ENCODE measurements at places on chromosomes 3 and 15.
A peak's percentile ranks its signal among the peaks of the same experiment; 100 is the strongest.

DNA sequence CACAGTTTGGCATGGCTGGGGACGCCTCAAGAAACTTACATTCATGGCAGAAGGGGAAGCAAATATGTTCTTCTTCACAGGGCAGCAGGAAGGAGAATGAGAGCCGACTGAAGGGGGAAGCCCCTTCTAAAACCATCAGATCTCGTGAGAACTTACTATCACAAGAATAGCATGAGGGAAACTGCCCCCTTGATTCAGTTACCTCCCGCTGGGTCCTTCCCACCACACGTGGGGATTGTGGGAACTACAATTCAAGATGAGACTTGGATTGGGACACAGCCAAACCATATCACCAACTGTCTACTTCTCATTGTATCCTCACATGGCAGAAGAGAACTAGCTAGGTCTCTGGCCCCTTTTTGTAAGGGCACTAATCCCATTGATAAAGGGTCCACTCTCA is 30.5 kb downstream of the CCDC32 start:
- no peaks in the 10 kb centered on the region for H3K4me1 ChIP-seq
- H3K4me3 ChIP-seq: no peak overlapping the region
- DNase-seq: no peak
- H3K27ac ChIP-seq: no peak overlapping the region
- no peaks in the 10 kb centered on the region for H3K36me3 ChIP-seq

DNA sequence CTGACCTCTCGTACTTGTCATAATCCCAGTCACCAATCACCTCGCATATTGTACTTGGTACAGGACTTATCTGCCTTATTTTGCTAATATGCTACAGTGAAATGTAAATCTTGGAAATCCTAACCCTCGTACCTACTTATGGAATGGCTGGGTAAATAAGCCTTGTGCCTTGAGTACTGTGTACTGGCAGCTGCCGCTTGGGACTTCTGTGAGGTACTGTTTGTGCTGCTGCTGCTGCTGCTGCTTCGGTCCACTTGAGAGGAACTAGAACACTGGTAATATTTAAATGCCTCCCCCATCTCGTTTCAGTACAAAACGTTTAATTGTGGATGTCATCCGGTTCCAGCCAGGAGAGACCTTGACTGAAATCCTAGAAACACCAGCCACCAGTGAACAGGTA is 42.5 kb upstream of the CRTC3 start:
- no peaks in the 10 kb centered on the region for H3K27me3 ChIP-seq
- DNase-seq: no peak
- peaks cover 5% of the 10 kb centered on the region for H3K36me3 ChIP-seq
- H3K27ac ChIP-seq: no peak overlapping the region

DNA sequence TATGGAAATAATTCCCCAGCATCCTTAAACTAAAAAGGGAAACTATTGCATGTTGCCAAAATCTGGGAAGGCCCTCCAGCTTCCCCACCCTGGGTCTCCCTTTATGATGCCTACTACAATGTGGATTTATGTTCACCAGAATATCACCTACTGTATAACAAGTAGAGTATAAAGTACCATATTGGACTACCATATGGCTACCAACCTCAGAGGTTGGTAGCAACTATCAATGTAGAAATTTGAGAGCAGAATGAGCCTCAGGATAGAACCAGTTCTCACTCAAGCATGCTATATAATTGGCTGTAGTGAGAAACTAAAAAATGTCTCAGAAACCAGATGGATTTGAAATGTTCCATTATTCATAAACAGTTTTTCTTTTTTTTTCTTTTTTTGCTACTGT is 918.4 kb downstream of the MCTP2 start:
- no peaks in the 10 kb centered on the region for H3K4me1 ChIP-seq
- H3K27ac ChIP-seq: no peak overlapping the region
- H3K27me3 ChIP-seq: no peaks in the 10 kb centered on the region
- H3K4me3 ChIP-seq: no peak overlapping the region
- no peak for DNase-seq
- H3K36me3 ChIP-seq: no peaks in the 10 kb centered on the region

DNA sequence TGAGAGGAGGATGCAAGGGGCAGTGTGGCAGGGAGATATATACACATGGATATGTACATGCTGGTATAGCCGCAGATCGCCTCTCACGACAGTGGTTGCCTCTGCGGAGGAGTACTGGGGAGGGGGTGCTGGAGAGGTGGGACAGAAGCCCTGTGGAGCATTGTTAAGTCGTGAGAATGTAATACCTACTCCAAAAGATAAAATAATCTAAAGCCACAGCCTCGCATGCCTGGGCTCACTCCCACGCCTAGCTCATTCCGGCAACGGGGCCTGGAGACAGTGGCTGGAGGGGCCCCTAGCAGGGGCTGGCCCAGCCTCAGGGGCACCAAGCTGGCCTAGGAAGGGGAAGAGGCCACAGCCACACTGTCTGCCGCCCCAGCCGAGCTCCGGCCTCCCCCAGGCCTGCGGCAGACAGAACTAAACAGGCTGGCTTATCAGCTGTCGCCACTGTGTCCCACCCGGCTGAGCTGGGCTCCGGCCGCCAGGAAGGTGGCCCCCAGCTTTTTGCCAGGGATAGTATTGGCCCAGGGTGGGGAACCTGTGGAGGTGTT is 65.1 kb upstream of the LCTL start:
- peaks cover 7% of the 10 kb centered on the region for H3K4me1 ChIP-seq
- no peak for DNase-seq
- H3K27me3 ChIP-seq: no peaks in the 10 kb centered on the region
- no peak overlapping the region for H3K27ac ChIP-seq
- no peak overlapping the region for H3K4me3 ChIP-seq
- H3K36me3 ChIP-seq: no peaks in the 10 kb centered on the region

DNA sequence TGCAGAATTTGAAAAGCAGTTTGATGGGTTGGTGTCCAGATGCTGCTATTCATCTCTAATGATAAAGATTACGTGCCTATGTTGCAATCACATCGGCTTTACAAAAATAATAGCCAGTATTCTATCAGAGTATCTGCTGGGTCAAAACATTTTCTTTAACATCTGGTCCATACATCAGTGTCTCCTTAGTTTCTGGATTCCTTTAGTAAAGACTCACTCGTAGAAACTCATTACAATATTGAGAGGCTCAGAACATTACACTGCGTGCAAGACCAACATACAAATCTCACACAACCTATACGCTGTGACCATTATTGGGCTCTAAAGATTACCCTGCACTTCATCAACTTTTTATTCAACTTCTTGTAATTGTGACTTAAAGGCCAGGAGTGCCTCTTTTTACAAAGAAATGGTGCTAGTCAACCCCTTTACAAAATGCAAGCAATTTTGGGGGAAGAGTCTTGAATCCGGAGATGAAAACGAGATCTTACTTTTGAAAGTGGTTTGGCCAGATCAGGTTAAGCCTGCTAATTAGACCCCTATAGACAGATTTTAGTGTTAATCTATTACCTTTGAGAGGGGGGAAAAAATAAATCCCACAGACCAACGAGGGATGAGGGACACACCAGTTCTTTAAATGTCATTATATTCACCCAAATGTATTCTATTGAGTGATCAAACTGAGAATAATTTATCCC is 2.9 kb downstream of the TRA2B start:
- H3K27me3 ChIP-seq: no peaks in the 10 kb centered on the region
- H3K36me3 ChIP-seq: no peaks in the 10 kb centered on the region
- peak overlapping the region; percentile 99 for H3K27ac ChIP-seq
- 0 out of 2 replicates have a peak overlapping the region, but pooled peaks have one; percentile 0 for H3K4me3 ChIP-seq
- no peak for DNase-seq

- H3K4me1 ChIP-seq: no peaks in the 10 kb centered on the region
- H3K4me3 ChIP-seq: no peak overlapping the region
- no peak overlapping the region for H3K27ac ChIP-seq
- no peaks in the 10 kb centered on the region for H3K27me3 ChIP-seq
These were observed 96.7 kb downstream of the FOXP1 start for GRCh38 chr3:71486831-71487230.

DNA sequence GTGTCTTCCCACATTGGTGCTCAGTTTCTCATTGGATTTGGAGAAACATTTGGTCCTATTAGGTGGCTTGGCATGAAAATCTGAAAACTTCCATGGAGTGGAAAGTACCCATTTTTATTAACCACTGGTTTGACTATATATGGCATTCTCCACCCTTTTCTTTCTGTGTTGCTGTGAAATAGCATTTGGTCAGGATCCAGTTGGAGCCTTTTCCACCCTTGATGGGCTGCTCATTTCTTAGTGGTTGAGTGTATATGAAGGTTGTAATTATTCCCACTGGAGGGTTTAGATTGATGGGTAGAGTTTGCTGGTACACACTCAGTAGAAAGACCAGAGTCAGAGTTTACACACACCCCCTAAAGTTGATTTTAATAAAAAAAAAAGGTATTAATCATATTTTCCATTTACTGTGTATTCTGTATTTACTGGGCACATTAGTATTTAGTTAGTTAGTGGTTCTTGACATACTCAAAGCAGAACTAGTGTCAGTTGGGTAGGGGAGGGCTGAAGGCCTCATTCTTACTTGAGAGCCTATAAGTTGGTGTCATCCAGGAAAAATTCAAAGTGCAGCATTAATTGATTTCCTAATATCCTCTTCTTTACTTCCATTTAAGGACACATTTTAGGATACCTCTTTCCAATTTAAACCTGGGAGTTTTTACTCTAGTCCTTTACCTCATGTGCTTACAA is 69.5 kb downstream of the FLNB start:
- peaks cover 24% of the 10 kb centered on the region for H3K4me1 ChIP-seq
- H3K27ac ChIP-seq: no peak overlapping the region
- peaks cover 1% of the 10 kb centered on the region for H3K36me3 ChIP-seq
- DNase-seq: no peak
- H3K4me3 ChIP-seq: no peak overlapping the region

GRCh38 chr3:170367797-170368196 is 10.3 kb downstream of the SKIL start:
- H3K36me3 ChIP-seq: no peaks in the 10 kb centered on the region
- H3K27me3 ChIP-seq: no peaks in the 10 kb centered on the region
- H3K4me1 ChIP-seq: no peaks in the 10 kb centered on the region
- no peak overlapping the region for H3K27ac ChIP-seq
- DNase-seq: no peak

DNA sequence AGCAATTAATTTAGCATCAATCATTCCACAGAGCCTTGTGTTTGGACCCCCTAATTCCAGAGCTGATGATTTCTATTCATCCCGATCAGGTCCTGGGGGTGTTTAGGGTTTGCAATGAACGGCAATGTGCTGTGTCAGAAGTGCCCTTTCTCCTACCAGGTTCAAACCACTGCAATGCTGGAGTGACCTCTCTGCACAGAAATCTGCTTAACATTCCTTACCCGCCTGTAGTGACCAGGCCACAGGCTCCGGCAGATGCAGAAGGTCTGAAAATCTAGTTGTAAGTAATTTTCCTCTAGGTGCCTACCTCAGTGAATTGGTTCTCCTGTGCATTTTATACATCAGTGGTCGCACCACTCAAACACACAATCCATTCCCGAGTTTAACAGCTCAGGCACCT is 725.3 kb upstream of the CFAP20DC start:
- no peak overlapping the region for H3K4me3 ChIP-seq
- no peaks in the 10 kb centered on the region for H3K27me3 ChIP-seq
- no peaks in the 10 kb centered on the region for H3K36me3 ChIP-seq
- no peaks in the 10 kb centered on the region for H3K4me1 ChIP-seq

DNA sequence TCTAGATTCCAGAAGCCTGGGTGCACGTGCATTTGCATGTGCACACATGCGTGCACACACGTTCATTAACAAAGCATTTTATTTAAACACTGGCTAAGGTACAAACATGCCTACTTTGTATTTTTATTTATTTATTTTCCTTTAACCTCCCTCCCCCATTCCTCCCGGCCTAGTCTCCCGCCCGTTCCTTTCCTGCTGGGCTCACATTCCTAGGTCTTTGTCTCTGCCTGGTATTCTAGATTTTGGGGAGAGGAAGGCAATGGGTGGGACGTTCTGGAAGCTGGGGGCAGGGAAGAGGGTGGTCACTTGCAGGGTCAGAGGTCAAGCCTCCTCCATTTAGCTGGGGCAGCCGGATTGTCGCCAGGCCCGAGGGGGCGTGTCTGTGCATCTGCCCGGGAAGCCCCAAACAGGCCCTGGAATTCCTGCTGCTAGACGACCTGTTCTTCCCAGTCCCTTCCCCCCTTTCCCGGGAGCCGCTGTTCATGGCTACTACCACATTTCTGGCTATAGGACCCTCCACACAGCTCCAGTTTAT is 51.8 kb downstream of the TRIM71 start:
- H3K36me3 ChIP-seq: peaks cover 3% of the 10 kb centered on the region
- no peak overlapping the region for H3K4me3 ChIP-seq
- H3K4me1 ChIP-seq: peaks cover 49% of the 10 kb centered on the region
- no peak overlapping the region for H3K27ac ChIP-seq
- DNase-seq: no peak

DNA sequence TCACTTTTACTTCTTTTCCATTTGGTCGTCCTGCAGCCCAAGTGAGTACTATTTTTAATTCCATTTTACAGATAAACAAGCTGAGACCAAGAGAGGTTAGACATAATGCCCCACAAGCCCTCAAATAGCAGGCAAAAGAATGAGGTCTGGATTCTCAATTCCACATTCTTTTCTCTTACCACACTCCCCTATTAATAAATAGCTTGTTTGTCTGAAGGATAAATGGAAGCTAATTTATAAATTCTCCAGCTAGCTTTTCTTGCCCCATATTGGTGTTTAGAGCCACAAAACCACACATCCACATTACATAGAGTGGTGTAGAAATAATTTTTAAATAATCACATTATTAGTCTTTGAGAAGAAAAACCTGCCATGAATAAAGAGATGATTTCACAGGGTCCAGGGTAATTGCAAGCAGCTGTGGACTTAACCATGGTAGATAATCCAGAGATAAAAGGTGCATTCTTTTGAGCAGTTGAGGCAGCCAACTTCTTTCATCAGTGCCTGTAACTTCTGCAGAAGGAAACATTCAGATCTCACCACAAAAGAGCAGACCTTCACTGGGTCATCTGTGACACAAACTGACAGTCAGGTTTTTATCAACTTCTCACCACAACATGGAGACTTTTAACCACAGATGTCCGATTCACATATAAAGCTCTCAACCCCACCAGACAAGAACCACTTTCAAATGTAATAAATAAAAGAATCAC is 313.4 kb upstream of the STT3B start:
- H3K4me3 ChIP-seq: no peak overlapping the region
- no peaks in the 10 kb centered on the region for H3K27me3 ChIP-seq
- DNase-seq: no peak
- H3K36me3 ChIP-seq: no peaks in the 10 kb centered on the region

- H3K4me3 ChIP-seq: no peak overlapping the region
- no peaks in the 10 kb centered on the region for H3K27me3 ChIP-seq
- no peaks in the 10 kb centered on the region for H3K4me1 ChIP-seq
- no peak overlapping the region for H3K27ac ChIP-seq
- no peak for DNase-seq
These were observed 34.0 kb upstream of the NPHP3 start for GRCh38 chr3:132756108-132756650.

DNA sequence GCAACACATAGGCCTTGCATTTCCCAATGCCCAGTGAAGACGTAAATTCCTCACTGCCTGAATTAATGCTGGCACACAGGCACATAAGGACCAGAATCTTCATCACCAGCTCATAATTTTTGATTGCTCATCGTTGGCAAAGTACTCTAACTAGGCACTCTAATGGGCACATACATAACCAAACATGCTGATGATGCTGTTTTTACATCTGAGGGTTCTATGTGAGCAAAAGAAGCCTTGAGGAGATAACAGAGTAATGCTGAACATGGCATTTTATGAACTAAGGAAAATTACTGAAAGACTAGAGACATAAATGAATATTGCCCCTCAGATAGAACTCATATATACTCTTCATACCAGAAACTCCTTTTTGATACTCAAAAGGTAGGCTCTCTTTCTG is 387.4 kb downstream of the EPHA6 start:
- H3K4me1 ChIP-seq: no peaks in the 10 kb centered on the region
- H3K36me3 ChIP-seq: no peaks in the 10 kb centered on the region
- no peak overlapping the region for H3K27ac ChIP-seq
- H3K27me3 ChIP-seq: no peaks in the 10 kb centered on the region
- no peak overlapping the region for H3K4me3 ChIP-seq
